ENCODE measurements at places on chromosomes 3 and 15.

DNA sequence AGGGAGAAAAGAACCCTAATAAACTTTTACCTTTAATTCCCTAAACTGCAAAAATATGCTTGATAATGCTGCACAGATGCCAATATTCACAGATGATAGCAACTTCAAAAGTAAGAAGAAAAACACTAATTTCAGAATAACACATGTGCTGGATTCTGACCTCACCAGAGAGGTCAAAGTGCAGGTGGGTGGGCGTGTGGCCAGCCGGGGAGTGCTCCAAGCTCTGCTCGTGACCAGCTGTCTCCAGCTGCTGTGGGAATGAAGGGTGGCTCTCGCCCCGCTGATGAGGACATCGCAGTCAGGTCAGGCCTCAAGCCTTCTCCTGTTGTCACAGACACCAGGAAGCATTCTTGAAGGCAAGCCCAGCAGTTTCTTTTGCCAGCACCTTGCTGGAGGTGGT is 57.1 kb downstream of the ADAMTS17 start:
- no peak for DNase-seq

DNA sequence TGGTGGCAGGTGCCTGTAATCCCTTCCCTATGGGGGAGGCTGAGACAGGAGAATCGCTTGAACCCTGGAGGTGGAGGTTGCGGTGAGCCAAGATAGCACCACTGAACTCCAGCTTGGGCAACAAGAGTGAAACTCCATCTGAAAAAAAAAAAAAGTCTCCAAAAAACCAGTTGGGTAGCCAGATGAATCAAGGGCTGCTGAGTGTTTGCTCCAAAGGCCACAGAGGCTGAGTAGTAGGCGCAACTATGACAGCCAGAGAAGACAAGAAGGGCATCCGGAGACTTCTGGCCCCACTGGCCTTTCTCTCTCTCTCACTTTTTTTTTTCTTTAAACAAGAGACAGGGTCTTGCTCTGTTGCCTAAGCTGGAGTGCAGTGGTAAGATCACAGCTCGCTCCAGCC is 131.8 kb downstream of the SMAD6 start:
- no peak for DNase-seq

DNA sequence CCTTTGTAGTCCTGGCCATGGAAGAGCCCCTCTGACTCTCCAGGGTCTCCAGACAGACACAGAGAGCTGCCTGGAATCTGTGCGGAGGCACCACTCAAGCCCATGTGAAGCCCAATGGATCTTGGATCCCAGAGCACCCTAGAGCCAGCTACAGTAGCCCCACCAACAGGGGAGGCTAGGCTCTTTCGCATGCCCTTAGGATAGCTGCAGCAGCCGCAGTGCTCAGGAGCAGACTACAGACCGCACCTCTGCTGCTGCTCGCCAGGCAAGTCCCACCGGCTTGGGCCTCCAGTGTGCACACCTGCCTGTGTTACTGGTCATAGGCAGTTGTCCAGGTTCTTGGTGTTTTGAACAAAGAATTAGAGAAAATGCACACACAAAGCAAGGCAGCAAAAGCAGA is 131.6 kb downstream of the SPATA16 start:
- DNase-seq, result no peak

- DNase-seq, result no peak
Measured at GRCh38 chr3:145678401-145678800, 482.6 kb downstream of the PLOD2 start.

DNA sequence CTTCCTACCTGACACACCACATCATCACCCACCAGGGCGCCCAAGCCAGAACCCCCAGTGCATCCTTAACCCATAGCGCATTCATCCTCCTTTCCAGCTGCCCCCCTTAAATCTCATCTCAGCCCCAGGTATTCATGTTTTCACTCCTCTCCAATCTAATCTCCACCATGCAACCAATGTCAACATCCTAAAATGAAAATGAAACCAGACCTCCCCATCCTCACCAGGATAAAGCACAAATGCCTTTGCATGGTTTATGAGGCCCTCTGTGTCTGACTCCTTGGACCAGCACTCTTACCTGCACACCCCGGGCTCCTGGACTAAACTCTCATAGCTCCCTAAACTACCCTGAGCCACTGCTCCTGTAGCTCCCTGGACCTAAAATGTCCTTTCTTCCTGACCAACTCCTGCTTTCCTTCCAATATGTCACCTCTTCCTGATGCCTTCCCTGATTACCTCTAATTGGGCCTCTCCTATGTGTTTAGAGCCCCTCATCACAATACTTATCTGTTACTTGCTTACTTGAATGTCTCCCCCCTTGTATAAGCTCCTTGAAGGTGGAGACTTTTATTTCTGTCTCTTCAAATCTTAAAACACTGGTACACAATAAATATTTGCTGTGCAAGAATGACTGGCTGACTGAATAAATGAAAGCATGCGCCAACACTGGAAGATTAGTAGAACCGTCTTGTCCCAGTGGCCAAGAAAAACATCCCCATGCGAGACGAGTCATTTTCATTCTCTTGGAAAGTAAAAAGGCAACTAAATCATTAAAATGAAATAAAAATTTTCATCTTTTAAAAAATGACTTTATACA is 142.5 kb downstream of the XXYLT1 start:
- DNase-seq, result no peak

DNA sequence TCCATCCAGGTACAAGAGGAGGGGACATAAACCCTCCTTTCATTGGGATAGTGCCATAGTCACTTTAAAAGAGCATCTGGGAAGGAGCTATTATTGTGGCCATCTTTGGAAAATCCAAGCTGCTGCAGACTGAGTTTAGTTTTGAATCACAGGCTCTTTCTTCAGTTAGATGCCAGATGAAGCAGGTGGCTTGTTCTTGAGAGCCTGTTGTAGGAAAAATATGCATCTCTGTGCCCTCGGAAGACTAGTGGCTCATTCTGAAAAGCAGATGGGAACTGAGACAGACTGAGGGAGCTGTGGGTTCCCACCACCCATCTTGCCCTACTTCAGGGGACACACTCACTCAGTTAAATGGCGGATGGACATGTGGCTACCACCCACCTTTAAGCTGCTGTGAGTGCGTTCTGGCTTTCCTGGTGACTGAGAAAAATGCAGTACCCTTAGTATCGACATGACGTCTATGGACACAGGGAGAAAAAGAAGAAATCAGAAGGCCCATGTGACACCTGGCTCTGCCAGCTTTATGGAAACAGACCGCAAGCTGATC is 50.2 kb downstream of the RARB start:
- peak; percentile 96 for DNase-seq

DNA sequence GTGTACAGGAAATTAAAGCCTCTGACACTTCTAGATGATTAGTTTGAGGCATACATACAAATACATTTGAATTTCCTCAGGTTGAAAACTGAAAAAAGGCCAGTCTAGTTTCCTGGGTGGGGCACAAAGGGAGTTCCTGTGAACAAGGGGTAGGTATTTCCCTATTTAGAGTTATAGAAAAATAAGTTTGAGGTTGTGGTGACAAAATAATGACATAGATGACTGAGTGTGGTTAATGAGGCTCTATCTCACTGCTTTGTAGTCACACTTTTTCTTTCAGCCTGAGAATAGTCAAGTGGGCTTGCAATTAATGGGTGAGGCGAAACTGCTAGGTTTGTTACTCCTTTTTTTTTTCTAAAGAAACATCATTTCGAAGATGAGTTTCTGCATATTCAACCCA is 4.3 kb downstream of the SLCO3A1 start:
- DNase-seq, result no peak

DNA sequence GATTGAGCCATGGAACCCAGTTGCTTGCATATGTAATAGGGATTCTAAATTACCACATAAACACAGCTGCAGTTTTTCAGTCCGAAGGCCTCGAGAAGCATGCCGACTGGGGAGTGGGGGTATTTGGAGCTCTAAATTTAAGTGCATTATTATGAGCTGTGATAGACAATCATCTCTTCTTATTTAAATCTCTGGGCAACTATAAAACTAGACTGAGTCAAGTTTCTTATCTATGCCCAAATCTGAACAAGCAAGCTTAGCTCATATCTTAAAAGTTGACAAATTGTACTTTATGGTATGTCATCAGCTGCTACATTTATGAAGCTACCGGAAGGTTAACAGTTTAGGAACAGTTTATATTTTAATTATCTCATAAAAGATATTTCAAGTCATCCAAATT is 19.5 kb upstream of the THRB start:
- no peak for DNase-seq

DNA sequence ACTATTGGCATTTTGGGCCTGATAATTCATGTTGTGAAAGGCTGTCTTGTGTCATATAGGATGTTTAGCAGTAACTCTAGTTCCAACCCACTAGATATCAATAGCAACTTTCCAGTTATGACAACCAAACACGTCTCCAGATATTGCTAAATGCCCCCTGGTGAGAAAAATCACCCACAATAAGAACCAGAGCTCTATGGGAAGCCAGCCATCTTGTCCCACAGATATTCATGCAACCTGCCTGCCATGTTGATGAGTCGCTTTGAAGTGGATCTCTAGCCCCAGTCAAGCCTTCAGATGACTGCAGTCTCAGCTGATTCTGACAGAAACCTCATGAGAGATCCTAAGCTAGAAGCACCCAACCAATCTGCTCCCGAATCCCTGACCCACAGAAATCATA is 5.6 kb upstream of the TNIK start:
- no peak for DNase-seq

DNA sequence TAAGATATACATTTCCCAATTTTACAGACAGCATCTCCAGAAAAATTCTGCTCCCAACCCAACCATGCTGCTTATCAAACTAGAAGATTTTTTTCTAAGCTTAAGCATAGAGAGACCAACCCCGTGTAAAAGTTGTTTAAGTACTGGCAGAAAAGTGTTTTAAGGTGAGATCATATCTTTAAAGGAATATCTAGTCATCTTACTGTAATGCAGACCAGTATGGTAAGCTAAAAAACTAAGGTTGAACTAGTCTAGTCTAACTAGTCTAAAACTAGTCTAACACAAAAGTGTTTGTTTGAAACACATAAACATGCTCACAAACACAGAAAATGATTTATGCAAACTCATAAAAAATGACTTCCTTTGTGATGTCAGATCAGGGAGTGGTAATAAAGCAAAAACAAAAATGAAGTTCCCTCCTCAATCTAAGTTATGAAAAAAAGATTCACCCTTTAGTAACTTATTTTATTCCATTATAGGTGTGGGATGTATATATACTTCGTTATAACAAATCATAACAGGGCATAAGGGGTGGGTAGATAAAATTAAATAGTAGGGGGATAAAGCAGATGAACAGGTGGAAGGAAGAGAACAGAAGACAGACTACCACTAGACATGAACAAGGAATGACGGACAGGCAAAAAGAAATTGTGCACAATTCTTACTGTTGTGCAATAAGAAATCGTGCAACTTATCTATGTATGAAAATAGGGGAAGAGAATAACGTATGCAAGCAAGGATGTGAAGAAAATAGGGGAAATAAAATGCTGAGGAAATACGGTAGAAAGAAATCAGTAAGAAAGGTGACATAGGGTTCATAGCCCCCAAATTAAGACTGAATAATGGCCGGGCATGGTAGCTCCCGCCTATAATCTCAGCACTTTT is 10.0 kb downstream of the MYO5A start:
- DNase-seq, result no peak

- no peak for DNase-seq
Measured at GRCh38 chr3:67535006-67535405, 119.4 kb downstream of the SUCLG2 start.

DNA sequence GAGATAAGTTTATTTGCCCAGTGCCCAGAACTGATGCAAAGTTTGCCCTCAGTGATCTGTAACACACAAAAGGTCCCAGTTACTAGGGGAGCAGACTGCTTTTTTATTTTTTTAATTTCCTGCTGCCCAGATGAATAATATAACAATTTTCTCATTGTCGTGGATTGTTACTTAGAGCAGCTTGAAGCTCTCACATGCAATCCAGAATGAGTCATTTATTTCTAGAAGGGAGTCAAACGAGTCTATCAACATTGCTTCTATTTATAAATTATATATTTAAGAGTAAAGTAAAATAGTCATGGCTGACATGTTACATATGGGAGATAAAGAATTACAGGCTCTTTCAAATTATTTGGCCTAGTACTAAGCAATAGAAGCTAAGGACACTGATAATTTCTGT is 41.3 kb downstream of the MEIS2 start:
- DNase-seq, result no peak

GRCh38 chr15:72302955-72303354 is 17.0 kb downstream of the CELF6 start:
- no peak for DNase-seq

DNA sequence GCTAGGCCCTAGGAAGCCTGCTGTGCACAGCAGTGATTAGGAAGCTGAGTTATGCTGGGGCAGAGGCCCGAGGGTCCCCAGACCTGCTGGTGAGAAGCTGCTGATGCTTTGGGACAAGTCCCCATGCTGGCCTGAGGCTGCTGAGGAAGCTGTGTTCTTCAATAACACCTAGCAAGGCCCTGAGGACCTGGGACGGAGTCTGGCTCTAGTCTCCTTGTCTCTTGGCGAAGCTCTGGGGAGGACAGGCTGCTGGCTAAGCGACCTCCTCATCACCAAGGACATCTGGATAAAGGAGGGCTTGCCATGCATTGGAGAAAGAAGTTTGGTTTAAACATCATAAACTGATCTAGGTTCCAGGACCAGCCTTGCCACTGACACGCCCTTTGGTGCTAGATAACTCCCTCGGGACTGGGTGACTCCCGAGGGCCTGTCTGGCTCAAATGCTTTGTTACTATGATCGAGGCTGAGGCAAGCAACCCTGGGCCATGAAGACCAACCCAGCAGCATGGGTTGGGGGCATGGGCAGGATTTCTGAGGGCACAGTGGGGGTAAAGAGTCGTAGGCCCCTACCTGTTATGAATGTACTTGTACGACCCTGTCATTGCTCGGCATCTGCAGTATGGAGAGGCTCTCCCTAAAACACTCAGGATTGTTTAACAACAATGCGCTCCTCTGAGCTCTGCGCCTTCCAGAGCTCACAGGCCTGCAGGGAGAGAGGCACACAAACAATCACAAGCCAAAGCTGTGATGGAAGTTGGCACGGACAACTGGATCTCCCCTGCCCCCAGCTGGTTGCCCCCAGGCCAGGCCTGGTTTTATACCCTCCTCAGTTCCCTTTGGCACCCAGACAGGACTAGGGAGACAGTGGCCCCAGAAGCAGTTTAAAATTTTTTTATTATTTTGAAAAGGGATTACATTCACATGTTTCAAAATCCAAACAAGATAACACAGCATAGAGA is 64.4 kb downstream of the LINGO1 start:
- no peak for DNase-seq

GRCh38 chr3:101204246-101204645 is 116.1 kb downstream of the IMPG2 start:
- no peak for DNase-seq

DNA sequence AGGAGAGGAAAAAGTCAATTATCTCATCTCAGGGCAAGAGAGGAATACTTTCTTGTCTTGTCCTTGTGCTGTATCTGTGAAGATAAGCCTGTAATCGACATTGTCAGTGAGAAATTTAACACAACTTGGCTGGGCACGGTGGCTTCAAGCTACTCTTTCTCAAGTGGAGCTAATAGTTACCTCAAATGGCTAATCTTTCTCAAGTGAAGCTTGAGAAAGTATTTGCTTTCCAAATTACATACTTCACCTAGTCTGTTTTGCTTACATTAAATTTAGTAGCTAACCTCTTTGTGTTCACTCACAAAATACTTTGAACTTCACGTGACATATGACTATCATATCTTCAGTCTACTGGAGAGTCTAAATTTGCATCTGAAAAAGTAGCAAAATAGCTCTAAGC is 48.3 kb upstream of the B3GALNT1 start:
- DNase-seq, result peak; percentile 54

All from NCI-H524 (cell line).